ENCODE measurements at places on chromosomes 2 and 18. TPM values are rescaled to one million over a fixed set of nuclear protein-coding genes. Genes with fewer than 3 reads are reported as not detected.

SPC25 gene
- 0.18 TPM for total RNA-seq

DNA sequence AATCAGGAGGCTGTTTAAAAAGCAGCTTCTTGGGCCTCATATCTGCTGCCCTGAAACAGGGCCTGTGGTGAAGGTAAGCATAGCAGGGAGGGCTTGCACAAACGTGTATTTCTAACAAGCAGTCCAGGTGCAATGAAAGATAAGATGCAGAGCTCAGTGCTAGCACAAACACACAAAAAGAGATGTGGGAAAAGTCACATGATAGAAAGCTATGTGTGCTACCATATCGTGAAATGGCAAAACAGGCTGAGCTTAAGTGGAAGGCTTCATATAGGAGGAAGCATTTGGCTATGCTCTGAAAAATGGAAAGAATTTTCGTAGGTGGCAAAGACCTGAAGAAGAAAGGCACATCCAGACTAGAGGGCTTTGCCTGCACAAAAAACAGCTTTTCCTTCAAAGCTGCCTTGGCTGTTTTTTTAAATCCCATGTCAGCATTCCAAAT is 10.2 kb downstream of the RSAD2 start:
- DNase-seq: no peak

GRCh38 chr2:66782780-66783361 is 347.9 kb downstream of the MEIS1 start:
- no peak for DNase-seq

DNA sequence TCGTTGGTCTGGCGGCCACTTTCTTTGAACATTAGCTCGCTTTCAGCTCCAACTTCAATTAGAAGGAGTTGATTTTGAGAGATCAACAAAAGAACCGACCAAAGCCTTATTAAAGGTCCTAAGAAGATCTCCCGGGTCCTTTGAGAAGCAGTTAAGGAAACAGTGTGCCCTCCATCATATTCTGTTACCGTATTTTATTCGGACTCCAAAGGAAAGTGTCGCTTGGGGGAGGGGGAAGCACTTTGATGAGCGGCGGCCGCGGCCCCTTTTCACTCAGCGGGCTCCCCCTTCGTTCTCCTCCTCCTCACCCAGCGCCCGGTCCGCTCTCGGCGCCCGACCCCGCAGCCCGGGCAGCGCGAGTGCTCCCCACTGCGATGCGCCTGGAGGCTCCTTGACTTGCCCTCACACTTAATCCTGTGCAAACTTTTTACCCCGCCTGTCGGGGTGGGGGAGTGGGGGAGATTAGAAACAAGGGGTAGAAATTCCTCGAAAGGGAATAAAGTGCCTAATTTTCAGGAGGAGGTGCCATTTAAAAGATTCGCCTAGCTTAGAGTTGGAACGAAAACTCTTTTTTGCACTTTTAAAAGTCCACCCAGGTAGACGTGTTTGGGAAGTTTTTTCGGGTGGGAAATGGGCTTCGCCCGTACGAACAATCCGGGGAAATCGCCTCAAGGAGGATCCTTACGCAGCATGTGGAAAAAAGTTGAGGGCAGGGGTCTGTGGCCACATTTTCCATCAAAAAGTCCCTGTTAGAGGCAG is 1.2 kb upstream of the OTX1 start:
- DNase-seq: peak; percentile 21

DNA sequence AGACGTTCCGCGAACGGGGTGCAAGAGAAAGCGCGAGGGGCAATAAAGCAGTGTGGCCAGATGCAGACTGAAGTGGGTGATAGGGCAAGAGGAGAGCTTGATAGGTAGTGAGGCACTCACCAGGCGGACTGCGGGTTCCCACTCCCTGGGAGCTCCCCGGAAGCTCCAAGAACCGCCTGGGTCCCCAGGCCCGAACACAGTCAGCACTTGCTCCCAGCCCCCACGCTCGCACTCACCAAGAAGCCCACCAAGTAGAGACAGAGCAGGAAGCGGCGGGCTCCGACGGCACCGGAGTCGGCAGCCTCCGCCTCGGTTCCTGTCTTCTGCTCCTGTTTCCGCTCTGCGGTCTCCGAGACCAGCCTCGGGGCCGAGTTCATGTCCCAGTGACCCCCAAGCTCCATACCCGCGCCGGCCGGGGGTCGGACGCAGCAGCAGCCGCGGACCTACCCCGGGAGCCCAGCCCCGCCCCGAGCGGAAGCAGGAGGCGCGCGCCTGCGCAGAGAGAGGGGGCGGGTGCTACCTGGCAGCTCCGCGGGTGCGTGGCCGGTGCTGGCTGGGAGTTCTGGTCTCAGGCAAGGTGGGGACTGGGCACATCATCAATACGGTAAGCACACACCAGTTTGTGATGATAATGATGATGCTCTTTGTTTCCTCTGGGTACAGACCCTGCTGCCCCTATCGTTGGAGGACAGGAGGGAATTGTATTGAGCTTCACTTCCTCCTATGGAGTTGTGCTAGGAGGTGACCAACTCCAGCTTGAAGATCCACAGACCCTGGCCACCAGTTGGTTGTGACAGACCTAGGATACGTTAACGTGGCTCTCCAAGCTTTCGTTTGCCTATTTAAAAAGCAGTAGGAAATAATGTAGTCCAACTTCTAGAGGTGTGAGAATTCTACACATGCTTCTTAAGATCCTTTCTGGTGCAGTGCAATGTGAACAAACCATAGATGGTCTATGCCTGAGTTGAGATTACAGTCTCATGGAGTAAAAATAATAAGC is 25.1 kb upstream of the TMEM182 start:
- DNase-seq: peak; percentile 88
